ENCODE measurements at places on chromosomes 13 and 19.

GRCh38 chr19:4707956-4708650 is 15.5 kb downstream of the DPP9 start:
- no peak for DNase-seq

DNA sequence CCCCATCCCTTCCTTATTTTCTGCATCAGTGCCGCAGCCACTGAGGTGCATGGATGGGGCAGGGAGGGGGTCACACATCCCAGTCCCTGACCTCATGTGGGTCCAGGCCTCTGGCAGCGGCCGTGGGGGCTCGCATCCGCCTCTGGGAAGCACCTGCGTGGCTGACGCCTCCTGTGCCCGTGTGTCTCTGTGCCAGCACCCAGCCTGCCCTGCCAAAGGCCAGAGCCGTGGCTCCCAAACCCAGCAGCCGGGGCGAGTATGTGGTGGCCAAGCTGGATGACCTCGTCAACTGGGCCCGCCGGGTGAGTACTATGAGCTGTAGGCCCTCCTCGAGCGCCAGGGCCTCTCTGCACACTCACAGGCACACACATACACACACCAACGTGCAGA is 4.9 kb downstream of the NDUFS7 start:
- DNase-seq, result no peak

DNA sequence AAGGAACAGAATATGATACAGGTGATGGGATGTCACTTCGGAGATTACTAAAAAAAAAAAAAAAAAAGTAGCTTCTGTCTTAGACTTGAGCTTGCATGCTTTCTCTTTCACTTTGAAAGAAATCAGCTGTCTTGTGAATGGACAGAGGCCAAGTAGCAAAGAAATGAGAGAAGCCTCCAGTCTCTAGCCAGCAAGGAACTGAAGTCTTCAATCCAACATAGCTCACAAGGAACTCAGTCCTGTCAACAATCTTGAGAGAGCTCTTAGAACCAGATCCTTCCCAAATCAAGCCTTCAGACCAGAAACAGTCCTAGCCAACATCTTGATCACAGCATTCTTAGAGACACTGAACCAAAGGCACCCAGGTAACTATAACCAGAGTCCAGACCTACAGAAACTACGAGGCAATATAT is 7.7 kb downstream of the N4BP2L2 start:
- DNase-seq, result no peak

DNA sequence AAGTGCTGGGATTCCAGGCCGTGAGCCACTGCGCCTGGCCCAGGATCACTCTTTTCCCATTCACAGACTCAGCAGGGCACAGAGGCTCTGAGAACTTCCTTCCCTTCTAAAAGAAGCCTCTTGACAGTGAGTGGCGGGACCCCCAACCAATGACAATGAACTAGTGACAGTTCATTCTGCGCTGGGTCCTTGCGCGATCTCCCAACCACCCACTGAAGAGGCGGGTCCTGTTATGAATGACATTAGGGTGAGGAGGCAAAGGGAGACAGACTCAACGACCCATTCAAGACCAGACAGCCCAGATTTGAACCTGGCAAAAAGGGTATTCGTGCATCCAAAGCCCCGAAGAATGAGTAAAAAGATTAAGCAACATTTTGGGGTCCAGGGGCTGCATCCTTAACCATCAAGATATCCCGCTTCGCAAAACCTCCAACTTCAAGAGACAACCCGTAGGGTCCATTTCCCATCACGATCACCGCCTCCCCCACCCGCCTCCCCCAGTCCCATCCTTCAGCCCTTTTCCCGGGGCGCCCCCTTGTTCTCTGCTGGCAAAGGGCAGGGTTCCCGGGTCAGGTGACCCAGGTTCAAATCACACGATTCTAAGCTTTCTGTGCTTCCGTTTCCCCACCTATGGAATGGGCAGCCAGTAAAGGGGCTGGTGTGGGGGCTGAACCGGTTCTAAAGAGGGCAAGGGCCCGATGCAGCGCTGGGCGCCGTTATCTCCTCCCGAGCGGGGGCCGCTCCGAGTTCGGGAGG is 719 bp downstream of the SUGP2 start:
- peak; percentile 87 for DNase-seq

DNA sequence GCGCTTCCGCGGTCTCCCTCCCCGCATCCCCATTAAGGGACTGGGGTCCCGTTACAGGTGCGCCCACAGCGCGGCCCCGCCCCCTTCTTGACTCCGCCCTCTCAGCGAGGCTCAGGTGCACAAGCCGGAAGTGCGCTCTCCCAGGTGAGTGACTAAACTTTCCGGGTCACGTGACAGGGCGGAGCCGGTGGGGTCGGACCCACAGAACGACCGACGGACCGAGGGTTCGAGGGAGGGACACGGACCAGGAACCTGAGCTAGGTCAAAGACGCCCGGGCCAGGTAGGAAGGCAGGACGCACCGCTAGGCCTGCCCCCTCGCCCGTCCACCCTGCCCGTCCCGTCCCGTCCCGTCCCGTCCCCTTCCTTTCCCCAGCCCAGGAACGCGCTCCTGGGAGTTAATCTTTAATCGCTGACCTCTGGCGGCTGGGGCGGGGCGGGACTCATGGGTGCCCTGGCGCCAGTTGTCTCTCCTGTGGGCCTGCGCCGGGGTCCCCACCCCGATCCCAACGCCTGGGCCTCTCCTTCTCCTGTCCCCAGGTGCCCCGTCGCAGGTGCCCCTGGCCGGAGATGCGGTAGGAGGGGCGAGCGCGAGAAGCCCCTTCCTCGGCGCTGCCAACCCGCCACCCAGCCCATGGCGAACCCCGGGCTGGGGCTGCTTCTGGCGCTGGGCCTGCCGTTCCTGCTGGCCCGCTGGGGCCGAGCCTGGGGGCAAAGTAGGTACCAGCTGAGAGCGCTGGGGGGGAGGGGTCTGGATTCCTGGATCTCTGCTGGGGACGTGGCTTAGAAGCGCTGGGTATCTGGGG is at the start of gene CRB3:
TSS of gene CRB3 (plus strand) at position 202 of the 804 bp plus-strand sequence. CDS start at position 633, 431 bp downstream.
- peak; percentile 59 for DNase-seq

DNA sequence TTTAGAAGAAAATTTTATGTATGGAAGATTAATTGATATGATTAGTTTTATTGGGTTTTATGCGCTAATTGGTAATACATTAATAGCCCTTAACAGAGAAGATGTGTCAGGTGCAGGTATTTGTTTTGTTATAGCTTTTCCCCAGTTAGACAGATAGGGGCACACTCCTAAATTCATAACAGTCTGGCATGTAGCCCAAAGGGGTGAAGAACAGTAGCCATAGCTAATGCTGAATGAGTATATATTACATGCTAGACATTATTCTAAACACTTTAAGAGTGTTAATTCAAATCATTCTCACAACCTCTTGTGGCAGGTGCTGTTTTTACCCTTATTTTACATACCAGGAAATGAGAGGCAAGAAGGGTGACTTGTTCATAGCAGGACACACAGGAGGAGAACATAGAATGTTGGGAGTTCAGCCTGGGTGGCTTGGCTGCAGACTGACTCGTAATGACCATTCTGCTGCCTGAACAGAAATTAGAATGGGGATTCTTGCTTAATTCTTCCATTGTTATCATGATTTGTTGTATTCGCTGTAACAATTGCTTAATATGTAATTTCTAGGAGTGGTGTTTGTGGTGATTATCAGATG is 20.1 kb downstream of the PCCA start:
- DNase-seq, result no peak

GRCh38 chr13:96958286-96958891 is 35.9 kb downstream of the OXGR1 start:
- no peak for DNase-seq

DNA sequence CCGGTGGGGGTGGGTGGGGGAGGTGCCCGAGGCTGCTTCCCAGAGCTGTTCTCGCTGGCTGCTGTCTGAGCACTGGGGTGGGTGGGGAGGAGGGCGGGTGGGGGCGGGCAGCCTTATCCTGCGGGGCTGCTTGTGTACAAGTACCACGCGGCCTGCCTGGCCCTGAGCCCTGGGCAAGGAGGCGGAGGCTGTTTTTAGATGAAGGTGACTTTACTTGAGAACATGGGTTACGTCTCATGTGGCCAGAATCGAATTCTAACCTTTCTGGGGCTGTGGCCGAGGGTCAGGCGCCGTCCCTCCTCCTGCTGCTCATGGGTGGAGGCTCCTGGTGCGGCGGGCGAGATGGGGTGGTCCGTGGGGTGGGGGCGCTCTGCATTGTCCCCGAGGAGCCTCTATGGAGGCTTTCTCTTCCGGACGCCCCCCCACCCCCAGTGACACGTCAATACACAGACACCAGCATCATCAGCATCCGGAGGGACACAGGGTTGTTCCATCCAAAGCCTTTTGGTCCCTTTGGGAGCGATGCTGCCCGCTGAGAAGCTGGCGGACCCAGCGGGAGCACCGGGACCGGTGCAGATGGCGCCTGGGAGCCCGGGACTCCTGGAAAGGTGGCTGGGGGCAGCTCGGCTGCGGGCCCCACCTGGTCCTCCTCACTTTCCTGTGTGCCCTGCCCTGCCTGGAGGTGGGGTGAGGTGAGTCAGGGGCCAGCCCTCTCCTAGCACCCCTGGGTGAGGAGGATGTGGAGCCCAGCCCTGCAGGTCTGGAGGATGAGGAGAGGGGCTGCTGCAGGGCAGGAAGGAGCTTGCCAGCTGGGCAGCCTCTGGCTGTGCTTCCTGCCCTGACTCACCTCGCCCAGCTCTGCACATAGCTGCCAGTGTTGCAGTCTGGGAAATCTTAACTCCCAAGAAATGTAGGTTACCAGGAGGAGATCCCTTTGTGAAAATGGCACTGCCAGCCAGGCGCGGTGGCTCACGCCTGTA is 3.4 kb downstream of the BSG start:
- DNase-seq, result no peak

Measured in naive thymus-derived CD4-positive, alpha-beta T cell (primary cell).